ENCODE measurements at places on chromosomes 3 and 15.

DNA sequence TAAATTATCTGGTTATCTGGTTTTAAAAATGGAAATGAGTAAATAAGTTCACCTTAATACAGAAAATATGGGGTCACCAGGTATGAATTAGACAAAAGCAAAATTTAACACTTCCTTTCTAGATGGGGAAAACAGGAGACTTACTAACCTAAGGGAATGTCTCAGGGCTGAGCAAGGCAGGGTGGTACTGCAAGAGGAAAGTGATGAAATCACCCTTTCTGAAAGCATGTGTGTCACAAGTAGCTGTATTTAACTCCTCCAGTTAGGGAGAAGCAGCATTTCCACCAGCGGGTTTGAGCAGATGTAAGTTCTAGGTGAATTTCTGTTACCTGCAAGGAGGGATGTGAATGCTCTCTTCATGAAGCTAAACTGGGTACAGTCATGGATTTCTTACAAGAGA lies 629.1 kb downstream of the MECOM start:
- no peak for DNase-seq

DNA sequence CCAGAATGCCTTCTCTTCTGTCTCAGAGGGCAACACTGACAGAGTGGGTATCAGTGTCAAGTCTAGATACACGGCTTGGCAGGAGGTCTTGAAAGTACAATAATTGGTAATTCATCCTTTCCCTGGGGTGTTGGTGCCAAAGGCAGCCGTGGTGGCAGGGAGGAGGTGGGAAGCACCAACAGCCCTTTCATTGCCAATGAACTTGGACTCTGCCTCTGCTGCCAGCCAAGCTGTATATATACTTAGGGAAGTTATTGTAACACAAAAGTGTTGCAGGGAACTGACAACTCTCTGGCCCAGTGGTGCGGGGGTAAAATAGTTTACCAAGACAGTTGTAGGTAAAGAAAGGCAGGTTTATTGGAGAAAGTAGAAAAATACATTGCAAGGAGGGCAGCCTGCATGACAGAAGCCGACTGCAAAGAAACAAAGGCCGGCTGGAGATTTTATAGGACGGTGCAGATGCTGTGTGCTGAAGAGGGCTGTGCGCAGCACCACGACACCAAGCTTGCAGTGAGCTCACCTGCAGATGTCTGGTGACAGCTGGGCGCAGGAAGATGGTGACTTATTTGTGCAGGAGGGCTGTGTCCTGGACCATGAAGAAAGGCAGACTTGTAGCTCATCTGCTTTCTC lies 4.0 kb upstream of the FAM3D start:
- DNase-seq = no peak

DNA sequence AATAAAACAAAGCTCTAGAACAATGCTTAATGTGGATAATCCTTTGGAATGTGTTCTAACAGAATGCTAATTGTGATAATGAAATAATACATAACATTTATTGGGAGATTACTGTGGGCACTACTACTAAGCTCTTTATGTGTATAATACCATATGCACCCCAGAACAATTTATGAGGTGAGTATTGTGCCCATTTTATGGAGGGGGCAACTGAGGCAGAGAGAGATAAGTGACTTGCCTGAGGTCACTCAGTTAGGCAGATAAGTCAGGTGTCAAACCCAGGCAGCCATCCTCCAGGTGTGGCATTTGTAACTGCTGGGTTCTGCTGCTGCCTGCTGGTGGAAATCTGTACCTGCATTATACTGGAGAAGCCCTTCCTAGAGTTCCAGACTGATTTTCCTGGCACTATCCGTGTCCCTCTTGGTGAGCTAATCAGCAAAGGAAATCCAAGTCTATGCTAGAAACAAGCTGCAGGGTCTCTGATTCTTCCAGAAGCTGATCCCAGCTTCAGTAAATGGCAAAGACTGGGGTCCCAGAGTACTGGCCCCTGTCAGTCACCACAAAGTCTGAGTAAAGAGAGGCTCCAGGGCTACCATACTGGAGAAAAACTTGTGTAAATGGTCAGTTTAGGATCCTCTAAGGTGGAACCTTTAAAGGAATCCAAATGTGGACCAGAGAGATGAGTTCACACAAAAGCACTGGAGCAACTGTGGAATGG lies 22.6 kb upstream of the RBP1 start:
- no peak for DNase-seq

DNA sequence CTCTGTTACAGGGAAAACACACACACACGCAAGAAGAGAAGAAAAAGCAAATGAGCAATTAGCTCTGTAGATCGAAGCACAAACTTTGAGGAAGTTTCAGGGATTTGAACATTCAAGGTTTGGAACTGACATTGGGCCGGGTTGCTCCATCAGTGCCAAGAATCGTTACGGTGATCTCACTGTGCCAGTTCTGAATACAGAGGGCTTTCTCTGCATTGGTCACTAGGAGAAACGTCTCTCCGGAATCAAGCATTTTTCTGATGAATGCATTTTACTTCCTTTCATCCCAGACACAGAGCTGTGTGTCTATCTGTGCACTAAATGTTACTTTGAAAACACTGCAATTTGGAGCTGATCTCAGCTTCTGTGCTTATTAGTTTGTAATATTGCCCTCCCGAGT lies 11.2 kb downstream of the HRH1 start:
- DNase-seq = no peak

DNA sequence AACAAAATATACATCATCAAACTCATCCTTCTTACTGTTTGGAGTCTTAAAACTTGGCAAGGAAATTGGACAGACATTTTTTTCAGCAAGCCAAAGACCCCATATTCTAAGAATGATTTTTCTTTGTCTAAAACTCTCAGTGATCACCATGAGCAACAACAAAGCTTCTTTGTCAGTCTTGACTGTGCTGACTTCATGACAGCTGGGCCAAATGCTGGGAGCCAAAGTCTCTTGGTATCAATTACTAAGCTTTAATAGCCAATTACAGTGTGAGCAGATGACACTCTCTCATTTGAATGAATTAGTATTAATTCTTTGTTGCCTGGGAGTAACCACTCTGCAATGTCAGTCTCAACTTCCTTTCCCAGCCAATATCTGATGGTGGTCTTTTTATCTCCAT lies 48.1 kb upstream of the GK5 start:
- no peak for DNase-seq

- no peak for DNase-seq
These were observed 279.0 kb downstream of the LPP start for GRCh38 chr3:188432802-188433520.

DNA sequence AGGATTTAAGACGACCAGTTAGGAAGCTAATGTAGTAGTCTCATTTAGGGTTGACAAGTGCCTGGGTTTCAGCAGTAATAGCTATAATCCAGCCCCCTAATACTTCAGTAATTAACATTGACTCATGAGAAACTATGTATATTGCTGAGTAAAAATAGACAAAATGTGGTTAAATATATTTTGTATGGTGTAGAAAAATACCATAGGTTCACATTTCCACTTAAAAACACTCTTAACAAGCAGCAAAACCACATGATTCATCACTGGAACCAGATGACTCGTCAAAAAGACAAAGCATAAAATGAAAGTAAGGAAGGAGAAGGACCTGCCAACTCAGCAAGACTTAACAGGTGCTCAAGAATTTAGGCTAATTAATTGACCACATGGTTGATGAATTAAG lies 288.9 kb downstream of the EFHB start:
- DNase-seq = no peak

GRCh38 chr15:50425219-50425618 lies 1.0 kb downstream of the USP8 start:
- DNase-seq = no peak

DNA sequence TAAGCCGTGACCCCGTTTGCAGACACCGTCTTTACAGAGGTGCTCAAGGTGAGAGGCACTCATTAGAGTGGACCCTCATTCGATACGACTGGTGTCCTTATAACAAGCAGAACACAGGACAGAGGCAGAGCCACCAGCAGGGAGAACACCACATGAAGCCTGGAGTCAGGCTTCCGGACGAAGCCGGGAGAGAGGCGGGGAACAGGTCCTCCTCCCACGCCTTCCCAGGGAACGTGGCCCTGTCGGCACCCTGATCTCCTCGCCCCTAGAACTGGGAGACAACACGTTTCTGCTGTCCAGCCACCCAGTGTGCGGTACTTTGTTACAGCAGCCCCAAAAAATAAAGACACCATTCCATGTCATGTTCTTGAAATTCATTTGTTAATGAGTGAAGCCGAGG lies 33.6 kb downstream of the ZDHHC19 start:
- DNase-seq = no peak

DNA sequence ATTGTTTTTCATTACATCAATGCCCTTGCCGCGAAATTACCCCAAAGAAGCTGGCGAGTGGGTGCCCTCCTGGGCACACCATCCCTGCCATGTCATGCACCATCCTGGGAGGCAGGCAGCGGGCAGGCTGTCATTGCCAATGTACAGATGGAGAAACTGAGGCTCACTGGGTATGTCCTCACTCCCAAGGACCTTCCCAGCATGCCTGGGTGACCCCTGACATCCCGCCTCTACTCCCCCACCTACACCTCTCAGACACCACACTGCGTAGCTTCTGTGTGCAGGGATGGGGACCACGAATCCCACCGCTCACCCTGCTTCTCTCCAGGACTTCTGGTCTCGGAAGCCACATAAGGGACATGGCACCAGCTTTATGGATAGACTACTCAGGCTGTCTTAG lies 41.0 kb upstream of the SLC41A3 start:
- DNase-seq = no peak

Measured in stimulated activated CD8-positive, alpha-beta memory T cell treated with anti-CD3 and anti-CD28 coated beads, Interleukin-4, amount 100 ng/mL, for 1 hour (primary cell).